Stimulated activated CD4-positive, alpha-beta T cell treated with anti-CD3 and anti-CD28 coated beads, Interleukin-15, amount 100 ng/mL, for 1 hour (primary cell): ENCODE measurements at places on chromosomes 2 and 18.
A peak's percentile ranks its signal among the peaks of the same experiment; 100 is the strongest.

- no peak for DNase-seq
Observed at GRCh38 chr2:220263300-220263699, 635.9 kb downstream of the SLC4A3 start.

DNA sequence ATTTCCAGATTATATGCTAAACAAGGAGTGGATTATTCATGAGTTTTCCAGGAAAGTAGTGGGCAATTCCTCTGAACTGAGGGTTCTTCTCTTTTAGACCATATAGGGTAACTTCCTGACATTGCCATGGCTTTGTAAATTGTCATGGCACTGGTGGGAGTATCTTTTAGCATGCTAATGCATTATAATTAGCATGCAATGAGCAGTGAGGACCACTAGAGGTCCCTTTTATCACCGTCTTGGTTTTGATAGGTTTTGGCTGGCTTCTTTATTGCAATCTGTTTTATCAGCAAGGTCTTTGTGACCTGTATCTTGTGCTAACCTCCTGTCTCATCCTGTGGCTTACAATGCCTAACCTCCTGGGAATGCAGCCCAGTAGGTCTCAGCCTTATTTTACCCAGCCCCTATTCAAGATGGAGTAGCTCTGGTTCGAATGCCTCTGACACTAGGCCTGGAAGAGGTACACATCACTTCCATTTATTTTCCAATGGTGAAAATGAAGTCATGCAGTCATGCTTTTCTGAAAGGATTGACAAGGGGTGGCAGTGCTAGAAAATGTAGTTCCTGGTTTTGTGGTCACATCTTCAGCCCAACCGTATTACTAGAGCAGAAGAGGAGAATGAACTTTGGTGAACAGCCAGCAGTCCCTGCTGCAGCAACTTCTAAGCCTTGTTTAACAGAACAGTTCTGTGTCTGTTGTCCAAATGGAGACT, 26.6 kb upstream of the ITGA4 start:
- no peak for DNase-seq

DNA sequence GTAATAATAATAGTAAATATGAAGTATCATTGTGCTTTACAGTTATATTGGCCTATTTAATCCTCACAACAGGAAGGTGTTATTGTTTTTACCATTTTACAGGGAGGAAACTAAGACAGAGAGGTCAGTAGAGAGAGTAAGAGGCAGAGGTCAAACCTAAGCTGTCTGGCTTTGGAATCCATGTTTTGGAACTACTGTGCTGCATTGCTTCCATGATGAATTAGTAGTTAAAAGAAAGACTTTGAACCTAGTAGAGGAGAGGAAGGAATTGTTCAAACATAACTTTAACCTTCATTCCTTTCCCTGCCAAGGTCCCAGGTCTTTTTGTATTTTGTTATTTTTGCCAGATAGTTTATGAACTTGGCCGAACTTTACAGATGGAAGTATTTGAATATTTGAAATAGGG, 80.9 kb downstream of the PHLPP1 start:
- DNase-seq = no peak

- no peak for DNase-seq
Observed at GRCh38 chr2:214077727-214078126, 333.1 kb upstream of the VWC2L start.

DNA sequence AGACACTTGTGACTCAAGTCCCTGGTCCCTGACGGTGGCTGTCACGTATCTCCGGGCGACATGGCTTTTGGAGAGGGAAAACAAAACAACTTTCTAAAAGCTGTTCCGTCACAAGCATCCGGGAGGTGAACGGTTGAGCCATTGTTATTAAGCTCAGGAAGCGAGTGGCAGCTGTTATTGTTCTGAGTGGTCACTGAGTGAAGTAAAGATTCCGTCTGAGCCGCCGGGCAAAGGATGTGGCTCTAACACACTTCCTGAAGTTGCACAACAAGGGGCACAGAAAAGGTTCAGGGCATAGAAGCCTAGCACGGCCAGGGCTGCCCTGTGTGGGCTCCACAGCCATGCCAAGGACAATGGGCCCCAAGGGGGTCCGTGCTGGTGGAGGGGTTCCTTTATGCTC, 24.3 kb downstream of the INPP5D start:
- no peak for DNase-seq

GRCh38 chr2:227529871-227530270, 57.9 kb downstream of the AGFG1 start:
- DNase-seq = no peak

DNA sequence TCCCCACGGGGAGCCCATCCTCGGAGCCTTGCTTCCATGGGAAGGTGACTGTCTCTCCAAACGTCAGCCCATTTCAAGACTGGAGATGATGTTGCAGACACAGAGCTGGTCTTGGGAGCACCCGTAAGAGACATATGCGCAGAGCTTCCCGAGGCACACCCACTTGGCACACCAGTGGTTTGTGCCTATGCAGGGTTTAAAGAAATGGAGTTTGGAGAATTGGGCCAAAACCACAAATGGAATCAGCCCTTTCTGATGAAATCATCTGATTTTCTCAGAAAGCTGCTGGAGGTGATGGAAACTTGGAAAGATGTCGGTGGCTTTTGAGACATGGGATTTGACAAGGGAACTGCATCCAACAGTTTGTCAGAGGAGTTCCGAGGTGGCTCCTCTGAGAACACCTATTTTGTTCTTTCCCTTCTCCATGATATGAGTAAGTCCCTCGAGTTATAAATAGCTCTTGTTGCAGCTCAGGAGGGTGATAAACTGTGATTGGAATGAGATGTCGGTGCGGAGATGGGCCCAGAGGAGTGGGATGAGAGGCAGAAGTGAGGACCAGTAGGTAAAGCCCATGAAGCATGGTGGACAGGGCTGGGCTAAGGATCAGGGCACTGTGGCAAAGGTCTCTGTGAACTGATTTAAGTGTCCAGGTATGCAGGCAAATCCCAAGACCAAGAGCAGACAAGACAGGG, 225.7 kb downstream of the ACKR3 start:
- DNase-seq = no peak

DNA sequence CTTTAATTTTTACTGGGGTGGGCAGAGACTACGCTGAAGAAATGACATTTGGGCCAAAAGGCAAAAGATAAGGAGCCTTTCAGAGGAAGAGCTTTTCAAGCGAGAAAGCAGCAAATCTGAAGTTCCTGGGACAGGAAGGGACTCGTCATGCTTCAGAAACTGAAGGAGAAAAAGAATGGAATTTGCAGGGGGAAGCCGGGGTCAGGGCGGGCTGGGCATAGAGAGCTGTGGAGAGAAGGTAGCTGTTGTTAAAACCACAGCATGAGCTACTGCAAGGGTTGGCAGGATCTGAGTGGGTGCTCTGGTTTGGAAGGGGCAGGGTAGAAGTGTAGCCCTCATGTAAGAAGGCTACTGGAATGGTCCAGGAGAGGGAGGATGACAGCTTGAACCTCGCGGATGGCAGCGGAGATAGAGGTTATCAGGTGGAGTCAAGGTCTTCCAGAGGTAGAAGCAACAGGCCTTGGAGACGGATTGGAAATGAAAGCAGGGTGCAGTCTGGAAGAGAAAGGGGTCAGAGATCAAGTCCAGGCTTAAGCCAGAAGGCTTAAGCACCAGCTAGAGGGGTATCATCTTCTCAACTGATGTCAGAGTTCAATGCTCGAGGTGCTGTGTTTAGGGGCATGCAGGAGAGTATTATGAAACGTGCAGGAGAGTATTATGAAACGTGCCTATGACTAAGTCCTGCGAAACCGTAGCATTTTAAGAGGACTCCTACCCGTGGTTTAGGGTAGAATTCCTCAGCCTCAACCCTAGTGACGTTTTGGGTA, 18.9 kb downstream of the ATP8B1 start:
- DNase-seq = no peak

DNA sequence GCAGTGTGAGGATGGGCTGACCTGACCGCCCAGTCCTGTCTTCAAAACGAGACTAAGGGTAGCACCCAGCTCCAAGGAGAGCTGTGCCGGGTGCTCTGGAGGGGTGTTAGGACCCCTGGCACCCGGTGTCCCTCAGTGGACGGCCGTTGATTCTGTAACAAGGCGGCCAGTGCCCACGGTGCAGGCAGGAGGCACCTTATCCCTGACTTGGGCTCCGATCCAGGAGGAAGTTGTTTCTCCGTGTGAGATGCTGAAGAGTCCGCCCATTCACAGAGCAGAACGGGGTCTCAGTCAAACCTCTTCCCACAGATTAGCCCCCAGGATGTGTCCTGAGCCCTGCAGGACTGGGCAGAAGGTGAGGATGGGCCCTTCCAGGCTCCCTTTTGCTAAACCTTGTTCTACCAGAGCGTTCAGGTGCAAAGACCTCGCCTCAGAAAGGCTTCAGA, 123.0 kb downstream of the NFATC1 start:
- DNase-seq = no peak

- DNase-seq = no peak
Observed at GRCh38 chr18:79608999-79609461, 70.6 kb upstream of the CTDP1 start.

- DNase-seq = no peak
Observed at GRCh38 chr2:44679584-44679983, 261.9 kb upstream of the SIX3 start.

GRCh38 chr2:85246348-85246747, 81.4 kb downstream of the TGOLN2 start:
- DNase-seq = no peak

GRCh38 chr2:47437287-47437686, 34.3 kb downstream of the MSH2 start:
- DNase-seq = no peak

GRCh38 chr2:18885457-18885856, 296.1 kb upstream of the NT5C1B start:
- no peak for DNase-seq

- DNase-seq = no peak
Observed at GRCh38 chr2:207256476-207257207, 90.9 kb upstream of the KLF7 start.

DNA sequence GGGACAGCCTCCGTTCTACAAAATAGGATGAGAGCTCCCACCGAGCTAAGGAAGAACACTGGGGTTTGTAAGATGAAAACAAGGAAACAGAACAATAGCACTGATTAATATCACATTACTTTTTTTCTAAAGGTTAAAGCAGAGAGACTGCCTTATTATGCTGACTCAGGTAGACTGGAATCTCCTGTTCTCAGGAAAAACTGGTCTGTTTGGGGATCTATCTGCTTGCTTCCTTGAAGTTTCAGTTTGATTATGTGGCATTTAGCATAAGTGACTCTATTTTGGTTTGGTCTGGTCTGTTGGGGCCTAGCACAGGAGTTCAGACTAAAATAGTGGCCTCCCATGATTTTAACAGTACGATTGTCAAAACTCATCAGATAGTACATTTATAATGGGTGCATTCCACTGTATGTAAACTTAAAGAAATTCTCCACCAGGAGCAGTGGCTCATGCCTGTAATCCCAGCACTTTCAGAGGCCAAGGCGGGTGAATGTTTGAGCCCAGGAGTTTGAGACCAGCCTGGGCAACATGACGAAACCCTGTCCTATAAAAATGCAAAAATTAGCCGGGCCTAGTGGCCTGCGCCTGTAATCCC, 64.1 kb upstream of the NDUFV2 start:
- no peak for DNase-seq

DNA sequence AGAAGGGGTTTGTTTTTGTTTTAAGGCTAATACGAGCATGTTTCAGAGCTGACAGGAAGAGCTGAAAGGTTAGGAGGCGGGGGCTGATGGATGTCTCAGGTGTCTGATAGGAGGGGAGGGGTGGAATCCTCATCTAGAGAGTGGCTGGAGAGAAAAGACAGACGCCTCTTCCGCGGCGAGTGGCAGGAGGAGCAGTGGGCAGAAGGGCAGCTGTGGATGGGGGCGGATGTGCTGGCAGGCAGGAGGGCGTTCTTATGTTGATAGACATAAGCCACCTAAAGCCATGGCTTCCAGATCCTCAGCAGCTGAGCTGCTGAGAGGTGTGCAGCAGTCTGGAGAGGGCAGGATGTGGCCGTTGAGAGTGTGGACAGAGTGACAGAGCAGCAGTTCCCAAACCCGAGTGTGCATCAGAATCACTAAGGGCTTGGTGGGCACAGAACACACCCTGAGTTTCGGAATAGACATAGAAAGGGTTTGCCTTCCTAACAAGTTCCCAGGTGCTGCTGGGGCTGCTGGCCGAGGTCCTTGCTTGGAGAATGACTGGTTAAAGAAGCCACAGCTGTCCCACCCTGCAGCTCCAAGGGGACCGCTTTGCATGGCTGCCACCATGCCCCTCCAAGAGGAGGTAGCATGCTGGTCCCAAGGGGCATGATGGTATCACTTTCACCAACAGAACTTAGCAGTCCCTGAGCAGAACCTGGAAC, 3.0 kb upstream of the ITM2C start:
- no peak for DNase-seq

- DNase-seq = no peak
Observed at GRCh38 chr2:236047886-236048540, 120.2 kb downstream of the GBX2 start.

- DNase-seq = no peak
Observed at GRCh38 chr2:39549718-39550464, 112.8 kb upstream of the MAP4K3 start.

DNA sequence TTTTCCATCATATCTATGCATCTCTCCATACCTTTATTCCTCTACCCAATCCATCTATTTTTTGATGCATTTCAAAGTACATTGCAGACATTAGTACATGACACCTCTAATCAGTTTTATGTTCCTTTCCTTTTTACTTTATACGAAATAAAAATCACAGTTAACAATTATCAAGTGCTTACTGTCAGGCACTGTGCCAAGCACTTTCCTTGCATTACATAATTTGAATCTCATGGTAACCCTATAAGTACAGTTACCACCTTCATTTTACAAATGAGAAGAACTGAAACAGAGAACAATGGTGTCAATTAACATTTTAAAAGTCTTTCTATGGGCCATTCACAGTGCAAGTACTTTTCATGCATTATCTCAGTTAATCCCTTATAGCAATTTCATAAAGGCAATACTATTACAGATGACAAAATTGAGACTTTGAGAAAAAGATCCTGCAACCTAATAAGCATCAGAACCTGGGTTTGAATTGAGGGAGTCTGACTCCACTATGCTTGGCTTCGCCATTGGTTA, 544.4 kb upstream of the TNP1 start:
- no peak for DNase-seq

- no peak for DNase-seq
Observed at GRCh38 chr2:106561356-106561755, 74.2 kb downstream of the CD8B2 start.

DNA sequence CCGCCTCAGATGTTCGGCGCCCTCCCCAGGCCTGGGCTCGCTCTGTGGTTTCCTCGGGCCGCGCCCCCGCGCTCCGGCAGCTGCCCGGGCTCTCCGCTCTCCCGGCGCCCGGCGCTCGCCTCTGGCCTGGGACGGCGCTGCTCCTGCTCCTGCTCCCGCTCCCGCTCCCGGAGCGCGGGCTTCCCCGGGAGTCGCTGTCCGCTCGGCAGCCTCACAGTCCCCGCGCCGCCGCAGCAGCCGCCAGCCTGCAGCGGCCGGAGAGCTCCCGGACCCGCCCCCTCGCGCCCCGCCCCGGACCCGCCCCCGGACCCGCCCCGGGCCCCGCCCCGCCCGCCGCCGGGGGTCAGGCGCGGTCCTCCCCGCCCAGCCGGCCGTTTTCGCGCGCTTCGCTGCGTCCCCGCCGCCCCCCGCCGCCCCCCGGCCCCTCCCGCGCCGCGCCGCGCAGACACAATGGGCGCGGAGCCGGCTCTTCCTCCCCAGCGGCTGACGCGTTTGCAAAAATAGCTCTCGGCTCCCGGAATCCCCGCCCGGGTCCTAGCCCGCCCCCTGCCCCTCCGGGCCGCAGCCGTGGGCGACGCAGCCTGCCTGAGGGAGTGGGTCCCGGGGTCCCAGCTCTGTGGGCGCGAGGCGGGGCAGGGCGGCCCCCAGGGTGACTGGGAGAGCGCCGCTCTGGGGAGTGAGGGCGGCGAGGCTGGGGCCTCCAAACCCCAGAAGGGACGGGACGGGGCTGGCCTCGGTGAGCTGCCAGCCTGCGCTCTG, at the start of gene ARL4C:
TSS of gene ARL4C (minus strand) at position 247 of the 759 bp plus-strand sequence. CDS start 495 bp downstream, outside the sequence.
- peak; percentile 49 for DNase-seq

GRCh38 chr2:97785818-97786217, 72.4 kb downstream of the ZAP70 start:
- no peak for DNase-seq
